ENCODE measurements at places on chromosomes 16 and 17.

GRCh38 chr17:45768000-45768399 lies 16.1 kb upstream of the CRHR1 start:
- no peak for DNase-seq

GRCh38 chr16:14307527-14308367 lies 236.6 kb downstream of the MRTFB start:
- DNase-seq = no peak

DNA sequence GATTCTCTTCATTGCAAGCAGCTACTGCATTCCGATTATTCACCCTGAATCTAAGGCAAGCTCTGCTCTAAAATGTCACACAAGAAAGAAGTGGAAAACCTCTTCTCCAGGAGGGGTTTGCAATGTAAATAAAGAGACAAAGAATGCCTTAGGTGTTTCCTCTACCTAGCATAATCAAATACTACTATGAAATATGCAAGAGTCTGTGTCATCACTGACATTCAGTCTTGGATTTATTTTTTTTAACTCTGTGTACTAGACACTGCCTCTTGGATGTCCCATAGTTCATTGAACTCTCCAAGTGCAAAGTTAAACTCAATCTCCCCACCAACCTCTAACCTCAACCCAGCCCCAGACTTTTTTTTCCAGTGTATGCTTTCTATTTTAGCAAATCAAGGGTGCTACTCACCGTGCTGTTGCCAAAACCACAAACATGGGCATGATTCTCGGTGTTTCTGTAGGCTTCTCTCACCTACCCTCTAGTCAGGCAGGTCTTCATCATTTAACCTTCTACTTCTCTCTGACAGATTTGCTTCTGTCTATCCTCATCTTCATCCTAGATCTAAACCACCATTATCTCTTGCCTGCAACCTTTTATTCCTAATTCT lies 329.1 kb downstream of the CDH13 start:
- DNase-seq = no peak

- no peak for DNase-seq
These were observed 18.8 kb downstream of the TCF25 start for GRCh38 chr16:89892055-89892630.

DNA sequence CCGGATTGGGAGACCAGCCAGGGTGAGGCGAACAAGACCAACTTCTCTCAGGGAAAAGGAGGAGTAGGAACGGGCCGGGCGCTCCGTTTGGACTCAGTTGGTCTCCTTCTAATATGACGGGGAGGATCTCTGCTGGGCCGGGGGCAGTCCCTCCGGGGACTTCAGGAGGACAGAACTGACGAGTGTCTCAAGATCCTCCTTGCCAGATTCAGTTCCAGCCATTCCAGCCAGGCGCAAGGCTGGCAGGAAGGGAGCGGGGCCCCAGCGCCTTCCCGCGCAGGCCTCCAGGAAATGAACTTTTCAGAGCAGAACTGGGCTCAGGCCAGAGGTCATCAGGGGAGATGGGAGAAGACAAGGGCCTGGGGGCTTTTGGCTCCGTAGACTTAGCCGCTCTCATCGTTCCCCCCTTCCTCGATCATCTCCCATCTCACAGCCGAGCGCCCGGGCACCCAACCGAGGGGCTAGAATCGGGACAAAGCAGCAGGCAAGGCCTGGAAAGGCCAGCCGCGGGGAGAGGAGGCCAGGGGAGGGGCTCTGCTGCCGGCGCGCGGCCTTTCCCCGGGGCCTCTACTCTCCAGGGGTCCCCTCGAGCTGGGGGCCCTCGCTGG lies 1.6 kb downstream of the ZNF423 start:
- DNase-seq = no peak

DNA sequence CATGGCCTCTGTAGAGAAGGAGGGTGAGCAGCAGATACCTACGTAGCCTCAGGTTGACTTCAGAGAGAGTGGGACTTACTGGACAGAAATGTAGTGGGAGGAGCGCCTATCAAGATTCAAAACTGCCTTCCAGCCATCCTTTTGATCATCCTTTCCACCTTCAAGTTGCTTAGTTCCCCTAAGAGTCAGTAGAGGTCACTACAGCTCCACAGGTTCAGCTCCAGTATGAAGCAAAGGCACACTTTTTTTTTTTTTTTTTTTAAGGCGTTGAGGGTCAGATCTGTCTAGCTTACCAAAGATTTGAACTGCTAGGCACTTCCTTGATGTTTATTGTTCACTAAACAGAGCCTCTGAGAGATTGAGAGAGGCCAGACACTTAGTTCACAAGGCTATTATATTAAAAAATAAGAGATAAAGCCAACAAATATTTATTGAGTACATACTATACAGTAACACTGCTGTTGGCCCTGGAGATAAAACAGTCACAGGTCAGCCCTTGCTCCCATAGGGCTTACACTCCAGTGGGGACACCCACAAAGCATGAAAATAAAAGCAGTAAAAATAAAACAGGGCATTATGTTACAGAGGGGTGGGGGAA lies 3.1 kb downstream of the RNF227 start:
- DNase-seq = no peak

- DNase-seq = no peak
These were observed 37.8 kb downstream of the CDR2 start for GRCh38 chr16:22336581-22336980.

GRCh38 chr17:5832886-5833285 lies 237.3 kb upstream of the WSCD1 start:
- no peak for DNase-seq

- no peak for DNase-seq
These were observed 39.4 kb downstream of the XPO6 start for GRCh38 chr16:28172336-28172735.

DNA sequence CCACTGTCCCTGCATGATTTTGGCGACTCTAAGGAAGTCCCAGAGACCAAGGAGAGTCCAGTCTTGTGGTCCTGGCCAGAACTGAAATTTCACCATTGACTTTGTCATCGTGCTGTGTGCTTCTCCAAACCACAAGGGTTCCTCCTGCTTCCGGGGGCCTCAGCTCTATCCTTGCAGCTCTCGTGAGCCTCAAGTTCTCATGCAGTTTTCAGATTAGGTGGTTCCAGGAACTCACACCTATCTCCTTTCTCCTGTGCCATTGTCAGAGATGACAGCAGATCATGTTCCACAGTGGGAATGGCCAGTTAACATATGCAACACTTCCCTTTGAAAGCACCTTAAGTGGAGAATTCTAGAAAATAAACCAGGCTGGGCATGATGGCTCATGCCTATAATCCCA lies 97.9 kb upstream of the CRHR1 start:
- no peak for DNase-seq

GRCh38 chr16:89613954-89614459 lies 565 bp downstream of the DPEP1 start:
- DNase-seq = no peak

- no peak for DNase-seq
These were observed 10.1 kb upstream of the RASD1 start for GRCh38 chr17:17506181-17506741.

- DNase-seq = peak; percentile 15
These were observed 440 bp downstream of the NPRL3 start for GRCh38 chr16:138049-138417.

DNA sequence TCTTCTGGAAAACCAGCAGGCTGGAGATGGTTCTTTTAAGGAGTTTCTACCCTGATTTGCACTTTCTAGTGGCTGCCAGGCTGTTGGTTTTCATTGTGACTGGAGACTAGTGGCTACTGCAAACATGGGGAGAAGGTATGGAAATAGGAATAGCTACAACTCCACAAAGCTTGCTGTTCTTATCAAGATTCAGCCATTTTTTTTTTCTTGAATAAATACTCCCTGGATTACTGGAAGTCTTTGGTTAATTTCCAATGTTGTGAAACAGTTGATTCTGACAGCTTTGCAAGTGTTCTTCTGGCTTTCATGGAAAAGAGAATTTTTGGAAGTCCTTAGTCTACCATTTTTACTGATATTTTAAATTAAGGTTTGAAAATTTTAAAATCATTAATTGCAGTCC lies 277.7 kb downstream of the HS3ST3A1 start:
- DNase-seq = no peak

DNA sequence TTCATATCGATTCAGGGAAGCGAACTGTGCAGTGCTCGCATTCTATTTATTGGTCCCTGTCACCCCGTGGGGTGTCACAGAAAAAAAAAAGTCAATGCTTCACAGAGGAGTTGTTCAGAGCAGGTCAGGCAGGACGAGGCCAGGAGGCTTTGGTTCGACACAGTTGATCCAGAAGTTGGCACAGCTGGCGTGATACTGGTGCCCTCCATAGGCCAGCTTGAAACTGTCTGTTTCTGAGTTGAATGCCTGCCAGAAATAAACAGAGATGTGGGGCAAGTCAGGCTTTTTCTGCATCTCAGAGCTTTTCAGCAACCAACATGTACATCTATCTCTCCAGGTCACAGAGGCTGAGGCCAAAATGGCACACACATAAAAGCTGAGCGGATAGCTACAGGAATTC lies 29.1 kb downstream of the DUSP14 start:
- no peak for DNase-seq

DNA sequence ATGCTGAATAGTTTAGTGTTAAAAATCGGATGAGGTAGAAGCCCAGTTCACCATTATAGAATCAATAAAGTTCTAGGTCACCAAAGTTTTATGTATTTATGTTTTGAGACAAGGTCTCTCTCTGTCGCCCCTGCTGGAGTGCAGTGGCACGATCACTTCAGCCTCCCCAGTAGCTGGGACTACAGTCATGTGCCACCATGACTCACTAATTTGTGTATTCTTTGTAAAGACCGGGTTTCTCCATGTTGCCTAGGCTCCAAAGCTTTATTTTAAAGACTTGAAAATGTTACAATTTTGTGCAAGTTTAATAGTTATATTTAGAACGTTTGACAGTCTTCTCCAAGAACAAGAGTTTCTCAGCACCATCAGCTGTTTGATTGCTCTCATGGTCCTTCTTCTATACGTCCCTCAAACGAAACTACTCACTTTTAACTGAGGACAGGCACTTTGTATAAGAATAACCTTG lies 32.1 kb downstream of the NDE1 start:
- no peak for DNase-seq

DNA sequence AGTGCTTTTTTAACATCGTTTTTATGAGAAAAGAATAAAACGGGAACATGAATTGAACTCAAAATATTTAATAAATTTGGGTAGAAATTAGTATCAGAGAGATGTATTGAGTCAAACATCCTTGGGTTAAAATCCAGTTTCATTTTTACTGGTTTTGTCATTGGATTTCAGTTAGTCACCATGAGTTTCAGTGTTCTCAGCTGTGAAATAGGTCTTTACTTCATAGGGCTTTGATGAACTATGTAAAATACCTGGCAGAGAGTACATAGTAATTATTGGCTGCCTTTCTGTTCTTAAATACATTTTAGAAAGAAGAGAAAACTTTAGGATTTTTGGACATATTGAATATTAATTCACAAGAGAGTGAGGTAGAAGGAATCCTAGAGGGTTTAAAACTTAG lies 105.8 kb downstream of the TANC2 start:
- DNase-seq = no peak

GRCh38 chr17:79057737-79058385 lies 16.8 kb upstream of the ENGASE start:
- no peak for DNase-seq

DNA sequence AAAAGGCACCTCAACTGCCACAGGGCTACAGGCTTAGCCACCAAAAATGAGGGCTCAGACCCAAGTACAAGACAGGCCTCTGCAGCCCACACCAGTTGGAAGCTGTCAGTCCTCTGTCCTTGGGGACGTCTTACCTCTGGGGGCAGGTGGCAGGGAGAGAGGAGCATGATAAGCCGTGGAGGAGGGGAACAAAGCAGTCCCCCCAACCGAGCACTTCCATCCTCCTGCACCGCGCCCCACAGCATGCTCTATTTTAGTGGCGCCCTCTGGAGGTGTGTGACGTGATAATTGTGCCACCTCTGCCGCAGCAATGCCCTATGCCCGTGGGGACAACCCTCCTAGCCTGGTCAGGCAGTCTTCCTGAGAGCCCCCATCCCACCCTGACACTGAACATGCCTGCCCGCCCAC lies 13.6 kb downstream of the G6PC3 start:
- no peak for DNase-seq

- DNase-seq = no peak
These were observed 135.7 kb upstream of the FOXF1 start for GRCh38 chr16:86374603-86375130.

DNA sequence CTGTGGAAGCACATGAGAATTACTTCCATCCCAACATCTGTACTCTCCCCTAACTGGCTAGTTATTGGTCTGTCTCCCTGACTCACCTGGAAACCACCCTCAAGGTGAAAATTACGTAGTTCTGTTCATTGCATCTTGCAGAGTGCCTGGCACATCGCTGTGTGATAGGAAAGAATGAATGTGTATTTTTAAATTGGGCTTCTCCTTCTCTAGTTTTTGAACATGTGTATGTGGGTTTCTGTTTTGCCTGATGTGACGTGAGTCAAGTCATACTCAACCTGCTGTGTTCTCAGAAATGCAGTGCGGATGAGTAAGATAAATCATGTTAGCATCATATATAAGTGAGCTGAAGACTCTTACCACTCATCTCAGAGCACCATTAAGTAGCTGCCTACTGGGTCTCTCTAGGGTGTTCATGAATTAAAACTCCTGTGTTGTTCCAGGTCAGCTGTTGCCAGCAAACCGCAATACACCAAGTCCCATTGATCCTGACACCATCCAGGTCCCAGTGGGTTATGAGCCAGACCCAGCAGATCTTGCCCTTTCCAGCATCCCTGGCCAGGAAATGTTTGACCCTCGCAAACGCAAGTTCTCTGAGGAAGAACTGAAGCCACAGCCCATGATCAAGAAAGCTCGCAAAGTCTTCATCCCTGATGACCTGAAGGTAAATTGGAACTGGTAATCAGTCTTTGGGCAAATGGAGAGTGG lies 50.2 kb downstream of the HLF start:
- DNase-seq = no peak

DNA sequence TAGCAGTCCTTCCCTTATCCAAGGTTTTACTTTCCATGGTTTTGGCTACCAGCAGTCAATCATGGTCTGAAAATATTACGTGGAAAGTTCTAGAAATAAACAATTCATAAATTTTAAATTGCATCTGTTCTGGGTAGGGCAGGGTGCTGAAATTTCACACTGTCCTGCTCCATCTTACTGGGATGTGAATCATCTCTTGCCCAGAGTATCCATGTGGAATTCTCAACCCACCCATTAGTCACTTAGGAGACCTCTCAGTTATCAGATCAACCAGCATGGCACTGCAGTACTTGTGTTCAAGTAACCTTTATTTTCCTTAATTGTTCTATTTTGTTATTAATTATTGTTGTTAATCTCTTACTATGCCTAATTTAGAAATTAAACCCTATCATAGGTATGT lies 202.8 kb upstream of the CPHXL start:
- no peak for DNase-seq

- no peak for DNase-seq
These were observed 134.3 kb downstream of the PPM1E start for GRCh38 chr17:58889928-58890327.

GRCh38 chr16:25198021-25198420 lies 18.7 kb upstream of the AQP8 start:
- DNase-seq = no peak

- no peak for DNase-seq
These were observed 367 bp downstream of the MGRN1 start for GRCh38 chr16:4624827-4625559.

All from stimulated activated CD4-positive, alpha-beta T cell treated with anti-CD3 and anti-CD28 coated beads, Interleukin-1b, Interleukin-23, amount 100 ng/mL, for 1 hour (primary cell).